T follicular helper cell (primary cell): ENCODE measurements at places on chromosomes 2 and 18.

DNA sequence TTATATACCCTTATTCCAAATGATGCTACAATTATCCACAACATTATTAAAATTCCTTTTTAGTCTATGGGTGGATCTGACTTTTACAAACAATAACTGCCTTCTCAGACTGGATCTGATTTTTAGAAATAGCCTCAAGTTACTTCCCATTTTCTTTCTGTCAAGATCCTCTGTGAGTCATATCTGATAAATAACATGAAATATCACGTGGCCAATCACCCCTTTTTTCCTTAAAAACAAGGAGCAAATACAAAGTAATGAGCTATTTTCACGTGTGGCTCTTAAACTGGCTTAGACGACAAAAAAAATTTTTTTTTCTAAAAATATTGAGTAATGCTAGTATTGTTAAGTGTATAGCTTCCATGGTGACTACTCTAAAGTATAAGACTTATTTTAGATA is 6.7 kb downstream of the PELI1 start:
- DNase-seq: no peak

- no peak for DNase-seq
These were observed 343.8 kb downstream of the CYRIA start for GRCh38 chr2:16321872-16322271.

- no peak for DNase-seq
These were observed 16.2 kb downstream of the SLC25A52 start for GRCh38 chr18:31744321-31745067.

DNA sequence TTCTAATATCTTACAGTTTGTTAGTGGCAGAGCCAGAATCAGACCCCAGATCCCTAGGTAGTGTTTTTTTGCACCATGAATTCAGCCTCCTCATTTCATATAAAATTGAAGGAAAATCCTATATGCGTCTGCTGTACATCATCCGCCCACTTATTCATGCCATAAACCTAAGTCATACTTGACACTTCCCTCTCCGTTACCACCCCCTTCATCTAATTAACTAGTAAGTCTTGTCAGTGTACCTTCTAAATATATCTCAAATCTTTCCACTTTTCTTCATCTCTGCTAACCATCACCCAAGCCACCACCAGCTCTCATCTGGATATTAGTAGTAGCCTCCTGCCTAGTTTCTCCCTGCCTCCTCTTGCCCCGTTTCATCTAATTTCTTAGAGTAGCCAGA is 248.7 kb upstream of the SIX3 start:
- DNase-seq: no peak

DNA sequence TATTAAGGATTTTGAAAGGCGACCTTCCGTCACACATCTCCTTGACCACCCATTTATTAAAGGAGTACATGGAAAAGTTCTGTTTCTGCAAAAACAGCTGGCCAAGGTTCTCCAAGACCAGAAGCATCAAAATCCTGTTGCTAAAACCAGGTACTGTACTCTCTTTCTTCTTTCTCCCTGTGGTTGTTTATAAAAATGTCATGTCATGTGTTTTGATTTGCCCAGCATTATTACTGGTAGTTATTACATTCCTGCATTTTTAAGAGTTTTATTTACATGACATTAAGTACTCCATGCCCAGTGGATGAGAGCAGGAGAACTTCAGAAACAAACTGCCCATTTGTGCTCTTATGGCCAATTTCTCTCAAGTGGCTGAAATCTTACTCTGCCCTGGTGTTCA is 191.3 kb downstream of the MYO3B start:
- no peak for DNase-seq

GRCh38 chr2:98367721-98368120 is 21.5 kb downstream of the CNGA3 start:
- no peak for DNase-seq

GRCh38 chr2:393711-394696 is 106.1 kb upstream of the ALKAL2 start:
- peak; percentile 60 for DNase-seq

DNA sequence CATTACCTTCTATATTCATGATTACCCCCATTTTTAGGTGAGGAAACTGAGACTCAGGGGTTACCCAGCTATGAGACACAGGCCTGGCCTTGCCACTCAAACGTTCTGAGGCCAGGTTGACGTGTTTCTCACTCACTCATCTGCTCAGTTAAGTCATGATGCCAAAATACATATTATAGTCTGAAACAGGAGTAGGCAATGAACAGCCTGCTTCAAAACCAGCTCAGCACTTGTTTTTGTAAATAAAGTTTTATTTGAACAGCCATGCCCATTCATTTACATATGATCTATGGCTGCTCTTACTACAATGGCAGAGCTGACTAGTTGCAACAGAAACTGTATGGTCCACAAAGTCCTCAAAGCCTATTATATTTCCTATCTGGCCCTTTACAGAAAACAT is 74.1 kb upstream of the SMAD2 start:
- DNase-seq: no peak

- no peak for DNase-seq
These were observed 4.6 kb downstream of the HOXD1 start for GRCh38 chr2:176193048-176193447.

DNA sequence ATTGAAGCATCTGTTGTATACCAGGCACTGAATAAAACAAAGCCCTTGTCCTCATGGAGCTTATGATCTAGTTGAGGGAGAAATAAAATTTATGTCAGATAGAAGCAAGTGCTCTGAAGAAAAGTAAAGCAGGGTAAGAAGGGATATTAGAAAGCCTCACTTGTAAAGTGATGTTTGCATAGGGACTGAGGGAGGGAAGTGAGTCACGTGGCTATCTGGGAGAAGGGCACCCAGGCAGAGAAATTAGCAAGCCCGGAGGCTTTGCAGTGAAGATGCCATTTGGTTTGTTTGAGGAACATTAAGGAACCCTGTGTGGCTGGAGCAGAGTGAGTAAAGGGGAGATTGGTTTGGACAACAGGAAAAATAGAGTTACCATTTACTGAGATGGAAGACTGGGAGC is 52.1 kb downstream of the RBBP8 start:
- no peak for DNase-seq

DNA sequence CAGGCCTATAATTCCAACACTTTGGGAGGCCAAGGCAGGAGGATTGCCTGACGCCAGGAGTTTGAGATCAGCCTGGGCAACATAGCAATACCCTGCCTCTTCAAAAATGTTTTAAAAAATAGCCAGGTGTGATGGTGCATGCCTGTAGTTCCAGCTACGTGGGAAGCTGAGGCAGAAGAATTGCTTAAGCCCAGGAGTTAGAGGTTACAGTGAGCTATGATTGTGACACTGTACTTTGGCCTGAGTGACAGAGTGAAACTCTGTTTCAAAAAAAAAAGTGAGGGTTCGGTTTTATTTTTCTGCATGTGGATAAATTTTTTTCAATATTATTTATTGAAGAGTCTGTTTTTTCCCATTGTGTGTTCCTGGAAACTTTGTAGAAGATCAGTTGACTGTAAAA is 208.1 kb downstream of the SLC4A3 start:
- no peak for DNase-seq

GRCh38 chr18:50441501-50441900 is 66.7 kb downstream of the SKA1 start:
- DNase-seq: no peak

- no peak for DNase-seq
These were observed 977 bp downstream of the SLC8A1 start for GRCh38 chr2:40450796-40451430.

GRCh38 chr2:176555112-176555511 is 285.9 kb downstream of the MTX2 start:
- no peak for DNase-seq

DNA sequence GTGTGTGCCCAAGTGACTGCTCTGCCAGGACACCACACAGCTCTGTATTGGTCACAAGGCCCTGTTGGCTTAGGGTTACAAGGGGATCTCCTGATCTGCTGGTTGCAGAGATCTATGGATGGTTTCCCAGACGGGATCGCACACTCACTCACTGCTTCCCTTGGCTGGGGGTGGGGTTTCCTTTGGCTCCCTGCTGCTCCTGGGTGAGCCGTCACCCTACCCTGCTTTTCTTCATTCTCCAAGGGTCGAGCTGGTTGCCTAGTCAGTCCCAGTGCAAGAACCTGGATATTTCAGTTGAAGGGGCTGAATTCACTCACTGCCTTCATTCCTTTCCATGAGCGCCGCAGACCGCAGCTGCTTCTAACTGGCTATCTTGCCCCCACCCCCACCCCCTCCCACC is 56.3 kb downstream of the GTF3C3 start:
- DNase-seq: no peak

- no peak for DNase-seq
These were observed 349.9 kb upstream of the MEIS1 start for GRCh38 chr2:66084948-66085590.

DNA sequence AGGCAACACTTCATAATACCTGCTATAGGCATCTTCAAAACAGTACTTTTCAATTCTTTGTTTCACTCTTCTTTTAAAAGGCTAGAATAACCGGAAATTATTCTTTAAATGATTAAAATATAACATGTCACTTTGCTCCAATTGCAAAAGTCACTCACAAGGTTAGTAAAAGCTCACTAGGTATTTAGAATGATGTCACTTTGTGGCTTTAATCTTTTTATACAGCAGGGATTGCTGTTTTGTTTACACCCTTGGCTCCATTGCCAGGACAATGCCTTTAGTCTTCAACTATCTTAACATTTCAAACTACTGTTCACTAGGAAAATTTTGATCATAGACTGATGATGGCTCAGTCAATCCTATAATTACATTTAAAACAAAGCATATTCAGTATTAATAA is 157.1 kb downstream of the BAZ2B start:
- no peak for DNase-seq

DNA sequence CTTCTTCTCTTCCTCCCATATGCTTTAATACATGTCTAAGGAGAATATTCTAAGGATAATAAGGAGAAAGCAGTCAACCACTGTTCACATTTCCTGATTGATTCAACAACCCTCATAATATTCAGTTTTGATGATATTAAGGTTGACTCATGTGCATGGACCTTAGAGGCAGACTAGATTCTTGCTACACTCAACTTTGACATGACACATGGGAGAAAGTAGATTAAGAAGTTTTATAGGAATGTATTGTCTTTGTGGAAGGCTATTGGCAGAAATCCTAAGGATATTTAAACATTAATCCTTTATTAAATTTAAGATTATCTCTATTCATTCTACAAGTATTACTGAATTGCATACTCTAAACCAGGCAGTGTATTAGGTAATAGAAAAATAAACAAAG is 309.1 kb upstream of the CYRIA start:
- DNase-seq: no peak
